ENCODE measurements at places on chromosomes 7 and 10.

DNA sequence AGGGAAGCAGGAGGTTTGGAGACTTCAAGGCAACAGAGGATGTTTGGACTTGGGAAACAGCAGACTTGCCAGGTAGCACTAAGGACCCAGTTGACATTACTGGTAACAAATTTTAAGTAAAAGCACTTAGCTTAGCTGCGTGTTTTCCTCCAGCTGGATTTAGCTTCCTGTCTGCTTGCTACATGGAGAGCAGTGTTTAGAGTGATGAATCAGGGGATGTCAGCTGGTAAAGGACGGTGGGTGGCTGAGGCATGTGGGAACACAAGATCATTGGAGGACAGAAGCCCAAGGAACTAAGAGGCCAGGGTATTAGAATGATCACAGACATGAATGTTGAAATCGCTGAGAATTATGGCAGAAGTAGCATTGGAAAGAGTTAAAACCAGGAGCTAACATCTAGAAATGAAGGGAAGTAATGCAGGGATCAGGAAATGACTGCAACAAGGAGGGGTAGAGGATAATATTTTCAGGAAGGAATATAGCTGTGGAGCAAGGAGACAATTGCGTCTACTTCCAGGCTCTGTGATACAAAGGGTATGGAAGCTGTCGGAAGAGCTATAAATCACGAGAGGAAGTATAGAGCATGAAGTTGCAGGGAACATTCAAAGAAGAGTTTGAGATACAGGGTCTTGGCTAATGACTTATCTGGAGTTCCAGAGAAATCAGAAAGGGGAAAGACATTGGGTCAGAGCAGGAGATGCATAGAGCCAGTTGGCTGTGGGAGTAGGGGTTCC, 34.4 kb downstream of the CALD1 start:
- DNase-seq, result no peak

DNA sequence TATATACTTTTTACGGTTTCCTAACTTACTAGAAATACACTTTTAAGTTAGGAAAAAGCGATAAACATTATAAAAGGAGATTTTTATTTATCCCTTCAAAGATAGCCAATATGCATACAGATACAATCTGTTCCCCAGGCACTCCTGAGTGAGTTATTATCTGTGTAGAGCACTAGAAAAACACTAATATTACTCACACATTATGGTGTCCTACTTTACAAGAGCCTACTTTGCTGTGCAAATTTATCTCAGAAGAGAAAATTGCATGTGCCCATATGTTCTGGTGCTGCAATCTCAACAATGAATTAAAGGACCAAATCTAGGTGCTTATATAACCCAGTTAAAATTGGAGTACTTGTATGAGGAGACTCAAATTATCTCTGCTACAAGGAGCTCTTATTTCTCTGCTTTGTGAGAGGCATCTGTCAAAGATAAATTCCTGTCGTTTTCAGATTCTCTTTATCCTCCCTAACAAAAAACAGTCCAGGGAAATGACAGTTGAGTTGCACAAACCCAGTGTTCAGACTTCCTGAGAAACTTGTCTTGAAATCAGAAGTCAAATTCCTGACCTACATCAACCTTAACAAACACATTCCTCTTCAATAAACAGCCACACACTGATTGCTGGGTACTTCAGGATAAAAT, 28.9 kb downstream of the CPA1 start:
- no peak for DNase-seq

- DNase-seq, result no peak
These were observed 55.5 kb upstream of the CABCOCO1 start for GRCh38 chr10:61606959-61607907.

DNA sequence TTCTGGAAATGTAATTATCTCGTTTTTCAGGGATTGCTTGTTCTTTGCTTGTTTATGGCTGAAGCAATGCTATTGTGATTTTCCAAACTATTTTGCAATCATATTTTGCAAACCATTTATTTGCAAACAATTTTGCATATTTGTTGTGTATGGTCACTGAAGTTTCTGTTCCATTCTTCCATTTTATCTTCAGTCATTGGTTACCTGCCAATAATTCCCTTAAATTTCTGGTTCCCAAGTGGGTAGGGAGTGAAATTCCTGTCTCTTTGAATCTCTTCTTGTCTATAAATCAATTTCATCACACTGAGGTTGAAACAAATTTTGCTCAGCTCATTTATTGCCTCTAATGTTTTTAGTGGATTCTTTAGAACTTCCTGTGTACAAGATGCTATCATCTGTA, 401.7 kb upstream of the VWC2 start:
- no peak for DNase-seq

DNA sequence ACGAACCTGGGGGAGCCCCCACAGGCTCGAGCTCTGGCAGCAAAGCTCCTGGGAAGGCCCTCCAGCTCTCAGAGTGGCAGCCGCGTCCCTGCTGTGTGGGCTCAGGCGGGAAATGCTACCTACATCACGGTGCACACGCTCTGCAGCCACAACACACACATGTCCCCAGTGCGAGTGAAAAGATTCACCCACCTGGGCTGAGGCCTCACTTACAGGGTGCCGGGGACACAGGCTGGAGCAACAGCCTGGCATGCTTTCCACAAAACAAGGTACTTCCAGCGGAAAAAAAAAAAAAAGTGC, 410.4 kb upstream of the FOXK1 start:
- no peak for DNase-seq

DNA sequence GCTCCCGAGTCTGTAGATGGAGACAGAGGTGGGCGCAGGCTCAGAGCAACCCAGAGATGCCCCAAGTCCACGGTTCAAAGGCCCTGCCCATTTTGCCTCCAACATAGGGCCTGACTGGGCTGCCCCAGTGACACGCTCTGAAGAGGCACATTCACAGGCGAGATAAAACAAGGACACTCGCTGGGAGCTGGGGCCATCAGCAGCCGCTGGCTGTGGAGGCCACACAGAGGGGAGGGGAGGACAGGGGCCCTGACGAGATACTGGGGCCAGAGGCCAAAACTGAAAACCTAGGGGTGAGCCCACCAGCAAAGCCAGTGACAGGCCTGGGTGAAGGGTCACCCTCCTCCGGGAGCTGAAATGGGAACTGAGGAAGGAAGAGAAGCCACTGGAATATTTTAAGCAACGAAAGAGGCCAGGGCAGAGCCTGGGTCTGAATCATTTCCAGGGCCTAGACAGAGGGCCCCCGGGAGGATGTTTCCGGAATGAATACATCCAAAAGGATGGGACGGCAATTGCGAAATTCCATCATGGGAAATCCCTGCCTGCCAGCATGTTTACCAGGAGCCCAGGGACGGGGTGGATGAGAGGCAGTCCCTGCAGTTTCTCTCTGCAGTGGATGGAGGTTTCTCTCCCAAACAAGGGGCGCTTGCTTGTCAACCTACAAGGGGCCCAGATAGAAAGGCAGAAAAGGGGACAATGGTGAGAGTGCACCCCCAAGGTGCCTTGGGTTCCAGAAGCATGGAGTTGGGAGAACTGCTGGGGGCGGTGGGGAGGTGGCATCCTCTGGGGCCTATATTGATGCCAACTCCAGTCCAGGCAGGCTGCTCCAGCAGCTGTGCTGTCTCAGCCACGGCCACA, 29.0 kb upstream of the HSPA12A start:
- DNase-seq, result no peak

GRCh38 chr10:71975871-71976725, 11.9 kb downstream of the CHST3 start:
- DNase-seq, result no peak

DNA sequence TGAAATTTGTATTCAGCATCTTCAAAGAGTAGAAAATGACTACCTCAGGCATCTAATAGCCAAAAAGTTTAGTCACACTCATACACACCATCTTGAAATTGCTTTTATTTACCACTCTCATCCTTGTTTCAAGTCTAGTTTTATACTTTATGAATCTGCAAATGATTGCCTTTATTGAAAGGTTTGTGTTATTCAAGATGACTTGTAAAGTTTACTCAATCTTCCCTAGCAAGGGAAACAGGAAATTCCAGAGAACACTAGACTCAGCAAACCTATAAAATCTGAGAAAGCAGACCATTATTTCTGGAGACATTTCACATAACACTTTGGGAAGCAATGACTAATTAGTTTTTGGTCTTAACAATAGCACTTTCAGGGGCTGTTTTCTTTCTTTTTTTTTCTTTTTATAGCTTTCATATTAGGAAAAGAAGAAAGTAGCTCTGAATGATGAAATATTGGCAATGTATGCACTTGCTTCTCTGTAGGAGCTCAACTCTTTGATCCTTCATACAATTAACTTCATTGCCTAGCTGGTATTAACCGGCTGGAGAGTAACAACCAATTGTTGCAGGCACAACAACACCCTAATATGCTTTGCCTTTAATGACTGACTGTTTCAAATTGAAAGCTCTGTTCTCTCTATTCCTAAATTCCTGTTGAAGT, 68.9 kb upstream of the HDAC9 start:
- no peak for DNase-seq

DNA sequence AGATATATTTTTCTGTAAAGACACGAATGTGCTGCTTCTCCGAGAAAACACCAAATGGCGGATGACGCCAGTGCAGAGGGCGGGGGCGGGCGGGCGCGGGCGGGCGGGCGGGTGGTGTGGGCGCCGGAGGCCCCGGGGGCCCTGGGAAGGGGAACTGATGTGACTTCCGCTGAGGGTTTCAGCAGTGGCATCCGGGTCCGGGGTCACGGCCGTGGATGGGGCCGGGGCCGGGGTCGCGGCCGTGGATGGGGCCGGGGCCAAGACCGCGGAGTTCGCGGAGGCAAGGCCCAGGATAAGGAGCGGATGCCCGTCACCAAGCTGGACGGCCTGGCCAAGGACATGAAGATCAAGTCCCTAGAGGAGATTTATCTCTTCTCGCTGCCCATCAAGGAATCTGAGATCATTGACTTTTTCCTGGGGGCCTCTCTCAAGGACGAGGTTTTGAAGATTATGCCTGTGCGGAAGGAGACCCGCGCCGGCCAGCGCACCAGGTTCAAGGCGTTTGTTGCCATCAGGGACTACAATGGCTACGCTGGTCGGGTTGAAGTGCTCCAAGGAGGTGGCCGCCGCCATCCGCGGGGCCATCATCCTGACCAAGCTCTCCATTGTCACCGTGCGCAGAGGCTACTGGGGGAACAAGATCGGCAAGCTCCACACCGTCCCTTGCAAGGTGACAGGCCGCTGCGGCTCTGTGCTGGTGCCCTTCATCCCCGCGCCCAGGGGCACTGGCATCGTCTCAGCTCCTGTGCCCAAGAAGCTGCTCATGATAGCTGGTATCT, 20.3 kb upstream of the IGF2BP3 start:
- DNase-seq, result peak; percentile 29

- no peak for DNase-seq
These were observed 269.6 kb upstream of the ZMIZ1 start for GRCh38 chr10:78798976-78799730.

DNA sequence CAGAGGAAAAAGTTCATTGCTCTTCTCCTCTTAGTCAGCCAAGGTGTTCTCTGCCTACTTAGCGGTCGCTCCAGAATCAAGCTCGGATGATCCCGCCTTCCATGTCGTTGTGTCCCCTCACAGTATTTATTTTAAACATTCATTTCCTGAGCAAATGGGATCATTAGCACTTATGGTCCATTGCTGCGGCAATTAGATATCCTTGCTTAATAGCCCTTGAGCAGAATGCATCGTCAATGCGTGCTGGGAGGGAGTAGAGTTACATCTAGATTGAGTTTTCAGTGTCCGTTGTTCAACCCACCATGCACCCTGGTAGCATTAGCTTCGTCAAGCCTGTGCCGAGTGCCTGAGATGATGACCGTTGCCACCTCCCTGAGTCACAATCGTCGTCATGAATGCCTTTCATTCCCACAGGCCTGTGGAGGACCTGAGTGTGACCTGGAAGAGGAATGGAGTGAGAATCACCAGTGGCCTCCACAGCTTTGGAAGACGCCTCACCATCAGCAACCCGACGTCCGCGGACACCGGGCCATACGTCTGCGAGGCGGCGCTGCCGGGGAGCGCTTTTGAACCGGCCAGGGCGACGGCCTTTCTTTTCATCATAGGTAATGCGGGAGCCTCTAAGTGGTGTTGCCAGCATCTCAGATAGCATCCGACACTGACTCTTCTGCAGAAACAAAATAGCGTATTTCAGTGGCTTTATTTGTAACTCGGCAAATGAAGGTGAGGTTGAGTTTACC, 650.4 kb downstream of the SDK1 start:
- DNase-seq, result no peak

GRCh38 chr7:155292680-155293226, 4.9 kb upstream of the INSIG1 start:
- DNase-seq, result no peak

DNA sequence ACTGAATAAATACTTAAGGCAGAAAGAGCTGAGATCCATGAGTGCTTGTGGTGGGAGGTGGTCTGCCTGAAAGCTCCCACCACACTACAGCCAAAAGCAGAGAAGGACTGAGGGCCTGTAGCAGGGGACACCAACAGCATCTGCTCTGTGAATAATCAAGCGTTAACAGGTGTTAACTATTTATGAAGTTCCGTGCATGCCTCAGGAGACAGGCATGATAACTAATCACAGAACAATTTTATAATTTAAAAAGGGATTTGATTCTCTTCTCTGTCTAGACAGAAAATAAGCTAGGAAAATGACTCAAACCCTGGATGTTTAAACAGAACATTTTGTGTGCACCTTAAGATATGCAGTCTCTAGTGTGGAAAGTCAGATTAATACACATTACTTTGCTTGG, 61.5 kb upstream of the GHITM start:
- DNase-seq, result no peak

DNA sequence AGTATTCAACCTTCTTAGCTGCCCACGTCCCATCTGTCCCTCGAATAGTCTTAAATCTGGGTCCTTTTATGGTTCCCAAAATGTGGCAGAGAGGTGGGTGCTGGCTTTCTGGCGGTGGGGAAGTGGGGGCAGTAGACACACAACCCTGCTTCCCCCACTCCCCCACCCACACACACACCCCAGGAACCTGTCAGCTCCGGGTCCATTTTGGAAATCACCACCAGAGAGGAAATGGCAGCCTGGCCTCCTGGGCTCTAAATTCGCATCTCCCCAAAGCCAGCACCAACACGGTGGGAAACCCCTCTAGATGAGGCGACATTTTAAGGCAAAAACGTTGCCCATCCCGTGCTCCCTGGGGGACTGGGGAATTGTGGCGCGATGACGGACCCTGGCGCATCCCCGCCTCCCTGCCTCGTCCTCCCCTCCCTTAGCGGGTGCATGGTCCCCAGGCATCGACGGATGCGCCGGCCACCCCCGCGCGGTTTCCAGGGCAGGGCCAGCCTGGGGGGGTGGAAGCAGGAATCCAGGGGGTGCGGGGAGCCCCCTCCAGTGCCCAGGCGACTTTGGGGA, 702 bp downstream of the TMEM130 start:
- no peak for DNase-seq

DNA sequence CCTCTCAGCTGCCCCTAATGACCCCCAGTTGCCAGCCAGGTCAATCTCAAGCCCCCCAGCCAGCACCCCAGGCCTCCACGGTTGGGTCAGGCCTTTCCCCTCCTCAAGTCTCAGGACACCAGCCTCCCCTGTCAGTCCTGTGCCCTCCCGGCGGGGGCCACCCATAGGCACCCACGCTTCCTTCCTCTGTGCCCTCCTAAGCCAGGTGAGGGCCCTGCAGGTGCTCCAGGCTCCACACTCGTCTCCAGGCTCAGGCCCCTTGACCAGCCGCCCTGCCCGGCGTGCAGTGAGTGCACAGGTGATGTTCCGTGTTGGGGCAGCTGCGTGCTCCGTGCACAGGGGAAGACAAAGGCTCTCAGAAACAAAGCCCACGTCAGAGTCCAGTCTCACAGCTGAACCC, 26.8 kb upstream of the ADGRA1 start:
- no peak for DNase-seq
